ENCODE measurements at places on chromosomes 2 and 18.
A peak's percentile ranks its signal among the peaks of the same experiment; 100 is the strongest.

GRCh38 chr2:25598911-25599310, 74.5 kb downstream of the DTNB start:
- H3K4me1 ChIP-seq: no peaks in the 10 kb centered on the region
- peak overlapping the region; percentile 19 for H3K27ac ChIP-seq
- H3K27me3 ChIP-seq: no peaks in the 10 kb centered on the region
- H3K36me3 ChIP-seq: no peaks in the 10 kb centered on the region
- no peak overlapping the region for H3K4me3 ChIP-seq

- H3K36me3 ChIP-seq: no peaks in the 10 kb centered on the region
- peaks cover 66% of the 10 kb centered on the region for H3K27me3 ChIP-seq
- H3K4me1 ChIP-seq: no peaks in the 10 kb centered on the region
- no peak for DNase-seq
- no peak overlapping the region for H3K4me3 ChIP-seq
Measured at GRCh38 chr18:10518595-10519255, 7.1 kb upstream of the NAPG start.

DNA sequence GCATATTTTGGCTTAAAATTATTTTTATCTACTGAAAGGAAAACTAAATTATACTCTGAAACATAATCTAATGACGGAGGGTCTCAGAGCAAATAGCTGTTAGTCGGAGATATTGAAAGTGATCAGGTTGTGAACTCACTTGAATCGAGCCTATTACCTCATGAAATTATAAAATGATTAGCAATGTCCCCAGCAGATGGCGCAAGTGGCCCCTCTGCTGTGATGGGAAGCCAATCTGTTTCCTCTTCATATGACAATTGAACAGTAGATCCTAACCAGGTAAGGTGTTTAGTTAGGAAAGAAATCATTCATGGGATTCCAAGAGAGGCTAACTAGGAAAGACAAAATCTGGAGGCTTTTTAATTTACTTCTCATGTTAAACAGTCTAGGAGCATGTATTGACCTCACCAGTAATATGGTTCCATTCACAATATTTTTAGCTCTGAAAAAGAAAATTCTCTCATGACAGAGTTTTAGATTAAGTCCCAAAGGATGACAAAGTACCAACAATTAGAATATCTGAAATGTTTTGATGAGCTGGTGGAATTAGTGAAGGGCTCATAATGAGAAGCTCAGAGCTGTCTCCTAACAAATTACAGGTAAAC, 29.9 kb upstream of the MPPE1 start:
- H3K36me3 ChIP-seq: peaks cover 2% of the 10 kb centered on the region
- no peaks in the 10 kb centered on the region for H3K27me3 ChIP-seq
- peak; percentile 62 for DNase-seq
- H3K27ac ChIP-seq: no peak overlapping the region

GRCh38 chr18:32769071-32769585, 3.7 kb downstream of the KLHL14 start:
- H3K4me3 ChIP-seq: peak overlapping the region; percentile 52
- H3K27me3 ChIP-seq: peaks cover 56% of the 10 kb centered on the region
- H3K4me1 ChIP-seq: peaks cover 6% of the 10 kb centered on the region
- no peak for DNase-seq
- H3K27ac ChIP-seq: no peak overlapping the region

DNA sequence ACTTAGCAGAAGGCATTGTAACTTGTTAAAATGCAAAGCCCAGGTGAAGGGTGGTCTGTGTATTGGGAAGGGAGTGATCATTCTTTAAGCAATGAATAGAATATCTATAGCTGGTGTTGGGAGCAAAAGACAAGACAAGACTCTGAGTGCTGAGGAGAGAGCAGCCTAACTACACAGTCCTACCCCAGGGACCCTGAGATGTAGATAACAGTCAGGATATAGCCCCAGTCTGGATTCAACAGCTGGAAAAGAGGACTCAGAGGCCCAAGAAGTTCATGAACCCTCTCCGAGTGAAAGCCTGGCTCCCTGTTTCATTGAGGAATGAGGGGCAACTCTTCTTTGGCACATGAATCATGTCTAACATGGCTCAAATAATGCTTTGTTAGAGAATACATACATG, 310.7 kb upstream of the SLC14A2 start:
- H3K27me3 ChIP-seq: peaks cover 86% of the 10 kb centered on the region
- no peaks in the 10 kb centered on the region for H3K4me1 ChIP-seq
- no peak for DNase-seq
- no peaks in the 10 kb centered on the region for H3K36me3 ChIP-seq

All from central memory CD8-positive, alpha-beta T cell (primary cell).